ENCODE measurements at places on chromosomes 6 and 20.

DNA sequence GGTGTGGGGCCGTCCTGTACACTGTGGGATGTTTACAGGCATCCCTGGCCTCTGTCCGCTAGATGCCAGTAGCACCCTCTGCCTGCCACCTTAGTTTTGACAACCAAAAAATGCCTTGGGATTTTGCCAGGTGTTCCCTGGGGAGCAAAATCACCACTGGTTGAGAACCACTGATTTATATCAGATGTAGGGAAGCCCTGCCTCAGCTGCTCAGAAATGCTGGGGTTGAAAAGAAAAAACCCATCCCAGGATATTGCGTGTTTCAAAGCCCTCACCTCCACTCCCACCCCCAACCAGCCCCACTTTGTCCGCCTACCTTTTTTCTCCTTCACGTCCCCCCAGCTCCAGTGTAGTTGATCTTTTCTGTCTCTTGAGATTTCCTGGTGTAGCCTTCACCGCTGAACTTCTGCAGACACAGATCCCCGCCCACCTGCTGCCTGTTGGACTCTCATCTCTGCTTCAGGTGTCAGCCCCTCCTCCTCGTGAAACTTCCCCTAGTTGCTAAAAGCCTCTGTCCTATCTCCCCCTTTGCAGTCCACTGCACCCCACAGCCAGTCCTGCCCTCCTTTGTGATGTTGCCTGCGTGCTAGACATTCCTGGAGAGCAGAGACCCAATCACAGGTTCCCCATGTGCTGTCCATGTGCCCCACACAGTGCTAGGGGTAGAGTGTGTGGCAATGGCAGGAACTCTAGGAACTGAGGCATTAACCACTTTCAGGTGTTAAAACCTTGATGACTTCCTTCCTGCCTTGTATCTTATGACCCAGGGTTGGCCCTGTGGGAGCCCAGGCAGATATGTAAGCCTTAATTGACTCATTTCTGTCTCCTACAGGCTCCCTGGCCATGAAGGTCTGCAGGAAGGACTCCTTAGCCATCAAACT is 98.9 kb downstream of the TBC1D7 start:
- DNase-seq = peak; percentile 38

GRCh38 chr6:133040094-133040802 is 200.9 kb upstream of the EYA4 start:
- peak; percentile 45 for DNase-seq

DNA sequence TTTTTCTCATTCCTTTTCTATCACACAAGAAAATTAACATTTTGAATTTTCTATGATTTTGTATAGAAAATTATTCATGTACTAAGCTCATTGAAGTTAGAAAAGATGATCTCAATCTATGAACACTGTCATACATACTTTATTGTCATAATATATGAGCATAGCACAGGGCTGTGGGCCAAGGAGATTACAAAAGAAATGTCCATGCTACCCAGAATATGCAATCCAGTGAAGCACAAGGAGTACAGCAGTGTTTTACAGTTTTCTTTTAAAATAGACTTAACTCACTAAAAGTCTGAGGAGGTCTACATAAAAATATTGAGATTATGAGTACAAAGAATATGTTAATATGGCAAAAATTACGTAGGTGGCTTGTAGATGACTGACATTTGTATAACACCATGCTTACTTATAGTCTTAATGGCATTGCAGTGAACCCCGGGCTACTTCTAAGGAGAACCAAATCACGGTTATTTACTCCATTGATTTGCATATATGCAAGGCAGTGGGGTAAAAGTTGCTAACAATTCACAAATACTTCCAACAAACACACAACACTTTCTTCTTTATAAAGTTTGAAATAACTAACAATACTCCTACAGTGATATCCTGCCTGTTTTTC is 257.1 kb downstream of the BCKDHB start:
- DNase-seq = peak; percentile 33

GRCh38 chr6:6657085-6657819 is 68.7 kb downstream of the LY86 start:
- no peak for DNase-seq

GRCh38 chr20:46111028-46111835 is 6.9 kb upstream of the CD40 start:
- peak; percentile 26 for DNase-seq

Measured in foreskin fibroblast (primary cell).